IPS DF 6.9 (cell line): ENCODE measurements at places on chromosomes 12 and 14.

DNA sequence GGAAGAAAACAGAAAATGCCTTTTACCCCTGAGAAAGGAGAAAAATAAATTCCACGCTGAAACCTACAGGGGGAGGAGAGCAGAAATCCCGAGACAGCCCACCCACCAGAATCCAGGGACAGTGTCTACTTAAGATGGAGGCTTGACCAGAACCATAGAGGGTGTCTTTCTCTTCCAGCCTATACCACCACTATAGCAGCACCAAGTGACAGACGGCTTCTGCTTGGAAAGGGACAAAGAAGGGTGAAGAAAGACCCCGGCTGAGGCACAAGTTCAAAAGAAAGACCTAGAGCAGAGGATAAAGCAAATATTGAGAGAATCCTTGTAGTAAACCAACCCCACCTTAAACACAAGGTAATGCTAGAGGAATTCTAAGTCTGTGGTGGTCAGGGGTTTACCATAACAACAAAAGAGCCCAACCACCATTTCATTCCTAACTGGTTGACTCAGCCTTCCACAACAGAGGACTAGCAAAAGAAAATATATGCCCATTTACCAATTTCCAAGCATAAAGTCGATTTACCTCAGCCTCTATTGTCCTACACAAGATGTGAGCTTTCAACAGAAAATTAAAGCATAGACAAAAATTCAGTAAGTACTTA is 105.3 kb upstream of the FOXG1 start:
- DNase-seq = peak; percentile 57

- no peak for DNase-seq
Observed at GRCh38 chr14:81811705-81812269, 278.1 kb upstream of the SEL1L start.

GRCh38 chr12:6115389-6115788 is 9.1 kb downstream of the VWF start:
- no peak for DNase-seq

DNA sequence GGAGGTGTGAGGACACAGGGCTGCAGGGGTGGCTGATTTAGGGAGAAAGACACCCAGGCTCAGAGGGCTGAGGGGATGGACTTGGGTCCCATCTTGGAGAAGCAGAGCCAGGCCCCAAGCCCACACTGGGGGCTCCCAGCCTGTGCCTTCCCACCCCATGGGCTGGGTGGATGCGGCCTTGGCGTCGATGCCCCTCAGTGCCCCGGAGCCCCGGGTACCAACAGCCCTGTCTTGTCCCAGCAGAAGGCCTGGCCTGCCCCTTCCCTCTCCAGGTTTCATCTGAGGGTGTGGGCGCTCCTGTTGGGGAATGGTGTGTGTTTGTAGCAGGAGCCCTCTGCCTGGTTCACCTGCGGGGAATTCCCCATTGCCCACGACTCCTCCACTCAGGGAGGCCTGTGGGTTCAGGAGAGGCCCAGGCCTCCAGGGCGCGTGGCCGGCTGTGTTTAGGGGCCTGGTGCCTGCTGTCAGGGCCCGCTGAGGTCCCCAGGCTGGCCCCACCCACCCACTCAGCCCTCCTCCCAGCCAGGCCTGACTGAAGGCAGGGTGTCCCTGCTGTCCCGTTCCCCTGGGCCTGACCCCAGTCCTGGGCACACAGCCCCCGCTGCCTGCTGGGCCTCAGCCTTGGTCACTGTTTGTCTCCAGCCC is 51.1 kb upstream of the BEGAIN start:
- DNase-seq = no peak

- DNase-seq = peak; percentile 16
Observed at GRCh38 chr12:38664661-38665269, 240.6 kb downstream of the CPNE8 start.

GRCh38 chr14:59377491-59377890 is 87.7 kb downstream of the GPR135 start:
- DNase-seq = no peak

DNA sequence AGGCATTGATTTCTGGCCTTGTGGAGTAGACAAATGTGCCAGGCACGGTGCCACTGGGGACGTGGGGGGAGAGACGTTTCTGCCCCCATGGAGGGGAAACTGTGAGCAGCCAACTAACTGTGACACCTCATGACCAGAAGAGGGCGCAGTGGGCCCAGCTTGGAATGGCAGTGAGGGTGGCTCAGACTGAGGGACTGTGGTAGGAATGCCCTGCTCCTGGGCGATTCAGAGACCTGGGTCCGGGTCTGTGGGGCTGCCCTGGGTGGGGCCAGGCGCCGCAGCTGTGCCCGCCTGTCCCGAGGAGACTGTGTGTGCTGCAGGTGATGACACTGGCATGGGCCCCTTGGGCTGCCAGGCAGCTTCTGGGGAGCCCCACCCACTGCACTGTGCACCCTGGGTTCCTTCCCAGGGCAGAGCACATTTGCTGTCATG is 60.6 kb downstream of the SLC25A47 start:
- DNase-seq = no peak

DNA sequence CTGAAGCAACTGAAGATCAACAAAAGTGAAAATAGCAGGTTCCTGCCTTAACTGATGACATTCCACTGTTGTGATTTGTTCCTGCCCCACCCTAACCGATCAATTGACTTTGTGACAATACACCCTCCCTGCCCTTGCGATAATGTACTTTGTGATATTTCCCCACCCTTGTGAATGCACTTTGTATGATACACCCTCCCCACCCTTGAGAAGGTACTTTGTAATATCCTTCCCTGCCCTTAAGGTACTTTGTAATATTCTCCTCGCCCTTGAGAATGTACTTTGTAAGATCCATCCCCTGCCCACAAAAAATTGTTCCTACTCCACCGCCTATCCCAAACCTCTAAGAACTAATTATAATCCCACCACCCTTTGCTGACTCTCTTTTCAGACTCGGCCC is 41.4 kb downstream of the BCAT1 start:
- DNase-seq = no peak

- DNase-seq = no peak
Observed at GRCh38 chr12:76020281-76020680, 11.3 kb downstream of the PHLDA1 start.

- no peak for DNase-seq
Observed at GRCh38 chr12:103665971-103666370, 78.9 kb downstream of the STAB2 start.

DNA sequence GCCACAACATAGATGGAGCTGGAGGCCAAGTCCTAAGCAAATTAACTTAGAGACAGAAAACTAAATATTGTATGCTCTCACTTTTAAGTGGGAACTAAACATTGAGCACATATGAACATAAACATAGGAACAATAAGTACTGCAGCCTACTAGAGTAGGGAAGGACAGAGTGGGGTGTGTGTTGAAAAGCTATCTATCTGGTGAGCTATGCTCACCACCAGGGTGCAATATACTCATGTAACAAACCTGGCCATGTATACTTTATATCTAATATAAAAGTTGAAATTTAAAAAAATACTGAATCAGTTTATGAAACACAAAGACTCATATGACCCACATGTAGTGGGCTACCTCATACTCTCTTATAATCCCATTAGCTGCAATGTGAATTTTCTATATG is 1305.0 kb downstream of the LRFN5 start:
- no peak for DNase-seq

GRCh38 chr12:2613326-2614073 is 181.3 kb upstream of the FKBP4 start:
- no peak for DNase-seq

- DNase-seq = no peak
Observed at GRCh38 chr12:103397536-103397935, 98.2 kb downstream of the C12orf42 start.

GRCh38 chr14:87205811-87206210 is 787.2 kb downstream of the GALC start:
- DNase-seq = no peak

GRCh38 chr12:76449016-76449415 is 100.8 kb upstream of the BBS10 start:
- DNase-seq = no peak

DNA sequence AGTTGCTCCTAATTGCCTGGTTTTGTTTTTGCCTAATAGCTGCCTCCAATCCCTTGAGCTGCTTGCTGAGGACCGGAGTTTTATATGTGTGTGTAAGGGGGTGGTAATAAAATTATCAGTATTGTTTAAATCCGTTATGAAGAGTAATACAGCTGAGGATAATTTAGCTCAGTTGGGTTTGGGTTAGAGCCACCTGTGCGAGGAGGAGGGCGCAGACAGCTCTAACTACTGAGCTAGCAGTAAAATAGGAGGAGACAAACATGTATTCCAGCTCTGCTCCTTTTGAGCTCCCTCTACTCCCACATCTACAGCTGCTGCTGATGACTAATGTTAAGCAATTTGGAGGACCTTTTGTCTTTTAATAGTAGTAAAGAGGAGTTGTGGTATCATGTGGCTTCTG is 61.5 kb downstream of the SPATS2 start:
- DNase-seq = no peak

- no peak for DNase-seq
Observed at GRCh38 chr14:57869617-57870016, 3.7 kb upstream of the SLC35F4 start.

- no peak for DNase-seq
Observed at GRCh38 chr12:121033625-121034349, 5.3 kb downstream of the OASL start.

- DNase-seq = no peak
Observed at GRCh38 chr12:130655881-130656280, 60.2 kb downstream of the RIMBP2 start.

- DNase-seq = no peak
Observed at GRCh38 chr12:122282061-122282460, 15.8 kb upstream of the VPS33A start.

DNA sequence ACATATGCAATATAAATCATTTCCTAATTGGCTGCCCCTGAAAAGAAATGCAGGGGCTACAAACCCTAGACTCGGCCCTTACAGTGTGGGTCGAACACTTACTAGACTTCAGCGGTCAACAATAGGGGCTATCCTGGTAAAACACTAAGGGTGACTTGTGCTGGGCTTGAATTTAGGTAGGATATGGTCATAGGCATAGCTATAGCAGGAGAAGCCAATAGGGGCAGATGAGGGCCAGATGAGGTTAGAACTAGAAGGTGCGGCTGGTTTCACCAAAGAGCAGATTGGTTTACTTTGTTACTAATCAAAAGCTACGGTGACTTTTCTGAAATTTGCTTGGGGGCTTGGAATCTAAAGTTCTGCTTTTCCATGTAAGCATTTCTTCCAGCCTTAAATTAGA is 282.3 kb upstream of the DIO2 start:
- DNase-seq = no peak

DNA sequence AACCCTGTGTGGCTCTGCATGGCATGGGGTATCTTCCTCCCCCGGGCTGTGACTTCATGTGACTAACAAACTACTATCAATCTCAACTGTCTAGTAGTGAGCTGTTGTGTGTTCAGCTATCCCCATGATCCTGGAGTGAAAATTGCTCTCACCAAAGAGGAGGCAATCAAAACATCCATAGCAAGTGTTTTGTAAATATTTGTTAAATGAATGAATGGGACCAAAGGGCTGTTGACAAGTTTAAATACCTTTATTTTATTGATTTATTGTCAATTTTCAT is 138.1 kb upstream of the CPM start:
- DNase-seq = no peak

GRCh38 chr14:32312010-32312331 is 17.1 kb upstream of the AKAP6 start:
- DNase-seq = no peak

DNA sequence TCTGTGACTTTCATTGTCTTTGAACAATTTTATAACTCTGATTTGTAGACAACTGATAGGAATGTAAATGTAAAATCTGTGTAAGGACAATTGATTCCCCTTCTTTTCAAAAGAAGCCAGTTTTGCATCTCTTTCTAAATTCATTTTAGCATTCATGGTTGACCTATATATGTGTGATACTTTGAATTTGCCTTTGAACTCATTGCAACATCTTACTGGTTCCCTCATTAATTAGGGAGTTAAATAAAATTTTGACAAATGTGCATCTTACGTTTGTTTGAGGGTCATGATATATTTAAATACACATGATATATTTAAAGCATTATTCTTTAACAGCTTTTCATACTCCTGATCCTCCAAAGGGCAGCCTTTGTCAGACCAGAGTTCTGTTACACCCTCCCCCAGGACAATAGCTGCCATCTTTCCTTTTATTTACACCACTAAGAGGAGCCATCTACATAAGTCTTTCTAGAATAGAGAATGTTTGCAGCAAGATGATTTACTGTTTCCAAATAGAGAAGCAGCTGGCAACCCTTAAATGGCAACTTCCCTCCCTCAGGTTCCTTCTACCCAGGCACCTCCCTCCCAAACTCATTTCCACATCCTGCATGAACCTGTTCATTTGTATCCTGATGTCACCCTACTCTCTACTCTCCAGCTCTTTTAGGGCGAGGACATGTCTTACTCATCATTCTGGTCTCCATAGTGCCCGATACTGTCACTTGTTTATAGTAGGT is 40.2 kb upstream of the APPL2 start:
- DNase-seq = no peak

- no peak for DNase-seq
Observed at GRCh38 chr14:92425101-92425500, 88.5 kb upstream of the RIN3 start.

GRCh38 chr12:99381992-99382391 is 265.6 kb upstream of the GARIN6 start:
- no peak for DNase-seq

- DNase-seq = no peak
Observed at GRCh38 chr12:124040291-124040690, 67.3 kb downstream of the ZNF664 start.

- no peak for DNase-seq
Observed at GRCh38 chr12:59185295-59185694, 265.0 kb upstream of the LRIG3 start.

DNA sequence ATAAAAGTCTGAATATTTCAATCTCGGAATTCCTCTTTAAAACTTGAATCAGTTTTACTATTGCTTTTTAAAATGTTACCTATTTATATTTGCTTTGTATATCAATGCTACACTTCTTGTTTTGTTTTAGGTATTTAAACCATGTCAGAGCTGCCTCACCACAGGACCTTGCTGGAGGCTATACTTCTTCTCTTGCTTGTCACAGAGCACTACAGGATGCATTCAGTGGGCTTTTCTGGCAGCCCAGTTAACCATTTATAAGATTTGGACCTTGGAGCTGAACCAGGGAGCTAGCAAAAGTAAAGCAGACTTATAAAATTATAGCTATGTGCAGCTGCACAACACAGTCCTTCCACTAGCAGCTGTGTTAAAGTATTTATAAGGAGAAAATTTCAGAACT is 12.8 kb downstream of the TRMT5 start:
- no peak for DNase-seq

DNA sequence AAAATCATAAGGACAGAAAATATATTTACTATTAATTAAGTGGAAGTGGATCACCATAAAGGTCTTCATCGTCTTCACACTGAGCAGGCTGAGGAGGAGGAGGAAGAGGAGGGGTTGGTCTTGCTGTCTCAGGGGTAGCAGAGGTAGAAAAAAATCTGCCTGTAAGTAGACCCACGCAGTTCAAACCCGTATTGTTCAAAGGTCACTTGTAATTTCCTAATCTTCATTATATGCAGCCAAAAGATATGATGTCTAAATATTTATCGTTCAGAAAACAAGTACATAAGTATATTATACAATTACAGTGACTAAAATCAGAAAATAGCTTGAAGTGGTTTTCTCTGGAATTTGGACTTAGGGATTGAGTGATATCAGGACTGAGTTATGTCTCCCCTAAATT is 72.1 kb downstream of the GTF2A1 start:
- no peak for DNase-seq
